ENCODE measurements at places on chromosomes 16 and 17. TPM values are rescaled to one million over a fixed set of nuclear protein-coding genes. Genes with fewer than 3 reads are reported as not detected.

The CACNB1 gene
- total RNA-seq: 4.5 TPM

The SHCBP1 gene
- total RNA-seq: 1.8 TPM

The BAIAP3 gene
- total RNA-seq: 2.3 TPM

The LITAFD gene
- not detected for total RNA-seq

The BCO1 gene
- total RNA-seq: not detected

The SDK2 gene
- 2.0 TPM for total RNA-seq

The KRTAP4-6 gene
- total RNA-seq: not detected

The SLC2A4 gene
- not detected for total RNA-seq

The SNN gene
- total RNA-seq: 115 TPM

The FADS6 gene
- total RNA-seq: not detected

The MAF gene
- 9.1 TPM for total RNA-seq

The GRB7 gene
- total RNA-seq: not detected

The CD300LB gene
- total RNA-seq: 44.3 TPM

The CDH13 gene
- total RNA-seq: 0.10 TPM

The GPR139 gene
- not detected for total RNA-seq

Measured in mononuclear cell (primary cell).